Immature natural killer cell (primary cell): ENCODE measurements at places on chromosomes 12 and 14.

GRCh38 chr14:63262446-63262845, 56.3 kb downstream of the GPHB5 start:
- DNase-seq: no peak

DNA sequence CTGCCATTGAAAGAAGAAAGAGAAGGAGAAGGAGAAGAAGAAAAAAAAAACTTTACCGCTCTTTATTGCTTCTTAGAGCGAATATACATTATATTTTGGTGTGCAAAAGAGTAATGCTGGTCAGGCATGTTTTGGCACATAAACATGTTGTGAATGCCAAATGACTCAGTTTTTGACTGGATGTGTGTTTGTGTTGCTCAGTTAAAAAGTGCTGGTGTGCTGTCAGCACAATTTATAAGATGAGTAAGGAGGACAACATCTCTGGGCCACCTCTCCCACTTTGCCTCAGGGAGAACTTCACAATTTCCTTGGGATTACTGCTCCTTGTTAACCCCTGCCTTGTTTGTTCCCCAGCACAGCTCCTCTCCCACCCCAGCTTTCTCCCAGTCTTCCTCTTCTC, 584.8 kb downstream of the ETNK1 start:
- no peak for DNase-seq

DNA sequence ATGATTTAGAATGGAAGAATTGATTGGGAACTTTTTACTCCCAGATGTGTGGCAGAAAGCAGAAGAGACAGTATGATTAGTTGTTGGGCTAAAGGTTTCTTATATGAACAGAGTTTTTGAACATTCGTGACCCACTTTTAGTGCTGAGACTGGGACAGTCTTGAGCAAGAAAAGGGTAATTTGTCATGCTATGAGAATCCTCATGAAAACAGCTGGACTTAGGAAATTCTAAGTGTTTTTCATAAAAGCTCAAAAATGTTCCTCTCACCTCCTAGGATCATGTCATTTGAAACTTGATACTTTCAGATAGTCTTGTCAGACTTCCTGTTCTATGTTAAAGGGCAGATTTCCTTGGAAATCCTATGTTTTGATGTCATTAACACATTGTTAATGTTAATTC, 86.1 kb downstream of the MGAT4C start:
- DNase-seq: no peak

- no peak for DNase-seq
These were observed 353.9 kb downstream of the PCNX1 start for GRCh38 chr14:71261206-71261605.

DNA sequence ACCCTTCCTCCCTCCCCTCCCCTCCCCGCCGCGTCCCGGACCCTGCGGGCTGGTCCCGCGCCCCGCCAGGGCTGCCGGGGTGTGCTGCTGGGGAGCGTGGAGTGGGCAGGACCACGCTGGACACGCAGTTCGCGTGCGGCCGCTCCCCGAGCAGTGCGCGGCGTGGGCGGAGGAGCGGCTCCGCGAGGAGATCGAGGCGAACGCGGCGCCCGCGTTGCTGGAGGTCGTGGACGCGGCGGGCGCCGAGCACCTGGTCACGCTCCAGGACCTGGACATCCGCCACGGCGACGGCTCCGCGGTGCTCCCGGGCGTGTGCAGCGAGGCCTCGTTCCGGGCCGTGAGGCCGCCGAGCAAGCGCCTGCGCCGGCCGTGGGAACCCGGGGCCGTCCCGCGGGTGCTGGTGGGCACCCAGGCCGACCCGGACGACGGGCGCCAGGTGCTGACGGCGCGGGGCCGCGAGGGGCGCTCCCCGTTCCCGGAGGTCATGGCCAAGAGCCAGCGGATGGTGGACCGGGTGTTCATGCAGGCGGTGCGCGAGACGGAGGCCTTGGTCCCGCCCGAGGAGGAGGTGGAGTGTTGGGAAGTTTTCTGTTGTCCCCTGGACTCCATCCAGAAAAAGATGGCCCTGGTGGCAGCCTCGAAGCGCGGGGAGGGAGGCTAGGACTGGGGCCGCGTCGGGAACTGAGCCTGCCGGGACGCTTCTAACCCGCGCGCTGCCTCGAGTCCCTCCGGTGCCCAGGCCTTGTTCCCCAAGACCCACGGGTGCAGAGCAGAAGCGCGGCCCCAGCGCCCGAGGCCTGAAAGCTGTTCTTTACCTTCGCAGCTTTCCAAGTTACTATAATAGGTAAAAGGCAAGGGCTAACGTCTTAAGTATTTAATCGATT, 54.7 kb upstream of the EIF5 start:
- DNase-seq: no peak

DNA sequence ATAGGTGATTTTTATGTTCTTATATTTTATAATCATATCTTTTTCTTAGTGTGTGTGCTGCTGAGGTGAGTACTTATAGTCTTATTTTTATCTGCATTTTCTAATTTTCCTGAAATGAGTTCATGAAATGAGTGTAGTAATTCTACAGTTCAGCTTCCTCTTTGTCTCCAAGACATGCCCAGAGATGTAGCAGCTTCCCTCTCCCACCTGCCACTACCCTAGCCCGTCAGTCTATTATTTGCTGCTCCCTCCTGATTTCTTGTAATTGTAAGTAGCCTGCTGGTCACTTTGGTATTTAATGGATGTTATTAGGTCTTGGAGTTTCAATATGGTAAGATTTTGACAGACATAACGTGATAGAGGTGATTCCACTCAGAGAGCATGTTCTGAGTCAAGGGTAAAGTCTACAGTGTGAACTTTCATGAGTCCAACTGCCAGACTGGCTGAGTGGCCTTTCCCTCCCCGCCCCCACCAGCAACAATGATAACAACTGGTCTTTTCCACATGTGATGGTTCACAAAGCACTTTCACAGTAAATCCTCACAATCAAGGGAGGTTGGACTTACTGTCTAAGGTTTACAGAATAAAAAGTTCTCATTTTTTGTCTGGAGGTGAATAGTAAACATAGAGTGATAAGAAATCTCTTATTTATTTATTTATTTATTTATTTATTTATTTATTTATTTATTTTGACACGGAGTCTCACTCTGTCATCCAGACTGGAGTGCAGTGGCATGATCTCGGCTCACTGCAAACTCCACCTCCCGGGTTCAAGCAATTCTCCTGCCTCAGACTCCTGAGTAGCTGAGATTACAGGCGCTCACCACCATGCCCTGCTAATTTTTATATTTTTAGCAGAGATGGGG, 4.2 kb upstream of the RIPK3 start:
- no peak for DNase-seq

GRCh38 chr12:127582074-127582473, 684.9 kb upstream of the TMEM132C start:
- DNase-seq: no peak

DNA sequence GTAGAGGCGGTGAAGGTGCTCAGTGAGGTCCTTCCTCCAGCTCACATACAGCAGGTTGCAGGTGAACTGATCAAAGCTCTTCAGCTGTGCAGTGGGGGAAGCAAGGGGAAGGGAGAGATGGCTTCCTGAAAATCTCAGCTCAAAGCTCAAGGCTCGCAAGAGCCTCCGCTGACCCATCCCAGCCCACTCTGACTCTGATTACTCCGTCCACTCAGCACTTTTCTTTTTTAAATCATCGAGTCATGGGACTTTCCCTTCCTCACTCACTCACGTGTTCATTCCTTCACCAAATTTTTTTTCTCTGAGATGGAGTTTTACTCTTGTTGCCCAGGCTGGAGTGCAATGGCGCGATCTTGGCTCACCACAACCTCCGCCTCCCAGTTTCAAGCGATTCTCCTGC, 4.7 kb downstream of the ABCD4 start:
- no peak for DNase-seq

- DNase-seq: no peak
These were observed 113.0 kb upstream of the WSCD2 start for GRCh38 chr12:108016022-108016564.

GRCh38 chr14:56026506-56026905, 91.7 kb upstream of the PELI2 start:
- no peak for DNase-seq

DNA sequence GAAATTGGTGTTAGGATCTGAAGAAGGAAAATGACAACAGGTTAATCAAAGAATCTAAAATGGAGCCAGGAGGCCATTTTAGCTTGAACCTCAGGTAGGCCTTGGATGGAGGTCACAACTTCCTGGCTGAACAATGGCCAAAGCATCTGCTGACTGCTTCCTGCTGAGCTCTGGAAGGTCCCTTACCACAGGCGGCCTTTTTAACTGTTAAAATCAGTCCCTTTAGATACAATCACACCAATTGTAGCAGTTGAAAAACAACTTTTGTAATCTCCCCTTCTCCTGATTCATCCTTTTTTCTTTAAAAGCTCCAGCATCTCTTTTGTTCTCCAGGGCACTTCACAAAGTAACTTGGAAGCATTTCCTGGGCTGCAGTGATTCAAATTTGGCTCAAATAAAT, 388.8 kb downstream of the PDZRN4 start:
- no peak for DNase-seq

GRCh38 chr12:96112733-96113132, 77.3 kb upstream of the LTA4H start:
- no peak for DNase-seq

GRCh38 chr14:72483311-72483710, 410.6 kb downstream of the DPF3 start:
- DNase-seq: no peak

- DNase-seq: no peak
These were observed 171.6 kb downstream of the PRKD1 start for GRCh38 chr14:29756019-29756385.

- DNase-seq: no peak
These were observed 175.8 kb downstream of the TTC8 start for GRCh38 chr14:89000007-89000942.

DNA sequence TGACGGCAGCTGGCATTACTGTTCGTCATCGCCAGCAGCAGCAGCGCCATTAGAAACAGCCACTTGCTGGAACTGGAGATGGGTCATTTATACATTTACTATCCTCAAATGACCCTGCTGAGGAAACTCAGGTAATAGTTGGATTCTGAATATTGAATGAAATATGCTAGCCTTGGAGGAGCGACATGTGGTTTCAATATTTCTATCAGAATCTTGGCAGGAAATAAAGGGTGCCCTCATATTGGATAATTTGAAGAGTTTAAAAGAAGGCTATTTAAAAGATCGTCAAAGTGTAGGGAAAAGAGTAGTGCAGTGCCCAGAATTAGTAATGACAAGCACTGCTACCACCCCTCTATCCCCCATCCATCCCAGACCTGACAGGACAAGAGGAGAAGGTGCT, 109.6 kb upstream of the CPM start:
- DNase-seq: no peak

- no peak for DNase-seq
These were observed 3.0 kb upstream of the SERPINA1 start for GRCh38 chr14:94391281-94391975.

DNA sequence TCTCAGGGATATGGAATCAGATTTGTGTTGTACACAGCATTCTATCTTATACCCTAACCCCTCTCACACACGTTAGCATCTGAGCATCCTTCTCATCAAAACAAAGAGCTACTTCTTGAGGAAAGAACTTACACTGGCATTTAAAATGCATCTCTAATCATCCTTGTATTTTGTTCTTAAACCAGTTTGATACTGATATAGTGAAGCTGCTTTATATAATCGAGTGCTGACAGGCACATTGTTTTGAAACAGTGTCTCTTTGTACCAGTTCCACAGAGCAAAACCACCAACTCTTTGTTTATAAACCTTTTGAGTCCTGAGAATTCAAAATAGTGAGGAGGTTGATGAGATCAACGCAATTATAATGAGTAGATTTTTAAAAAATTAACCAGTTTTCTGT, 8.8 kb downstream of the GPR33 start:
- no peak for DNase-seq

- DNase-seq: no peak
These were observed 18.2 kb upstream of the CEBPE start for GRCh38 chr14:23137192-23137812.

GRCh38 chr12:131097202-131098177, 143.8 kb downstream of the ADGRD1 start:
- DNase-seq: no peak

- DNase-seq: no peak
These were observed 82.8 kb downstream of the BORCS5 start for GRCh38 chr12:12439636-12440035.

DNA sequence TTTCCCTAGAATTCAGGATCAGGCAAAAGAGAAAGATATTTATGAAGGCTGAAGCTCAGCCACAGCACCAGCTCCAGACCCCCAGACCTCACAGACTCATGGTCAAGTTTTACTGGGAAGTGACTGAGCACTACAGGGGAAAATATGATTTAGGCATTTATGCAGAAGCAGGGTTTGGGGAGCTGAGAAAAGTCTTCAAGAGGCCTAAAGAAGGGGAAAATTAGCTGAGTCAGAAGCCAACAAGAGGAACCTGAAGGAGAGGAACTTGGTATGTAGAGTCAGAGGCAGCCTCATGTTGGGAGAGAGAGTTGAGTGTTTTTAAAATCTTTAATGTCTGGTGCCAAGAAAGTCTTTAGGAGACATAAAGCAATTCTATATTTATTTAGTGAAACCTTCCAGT, 63.0 kb downstream of the FOS start:
- no peak for DNase-seq

- DNase-seq: no peak
These were observed 133.6 kb downstream of the ZFP36L1 start for GRCh38 chr14:68658943-68659931.

GRCh38 chr12:42742716-42743115, 153.2 kb upstream of the PRICKLE1 start:
- no peak for DNase-seq

DNA sequence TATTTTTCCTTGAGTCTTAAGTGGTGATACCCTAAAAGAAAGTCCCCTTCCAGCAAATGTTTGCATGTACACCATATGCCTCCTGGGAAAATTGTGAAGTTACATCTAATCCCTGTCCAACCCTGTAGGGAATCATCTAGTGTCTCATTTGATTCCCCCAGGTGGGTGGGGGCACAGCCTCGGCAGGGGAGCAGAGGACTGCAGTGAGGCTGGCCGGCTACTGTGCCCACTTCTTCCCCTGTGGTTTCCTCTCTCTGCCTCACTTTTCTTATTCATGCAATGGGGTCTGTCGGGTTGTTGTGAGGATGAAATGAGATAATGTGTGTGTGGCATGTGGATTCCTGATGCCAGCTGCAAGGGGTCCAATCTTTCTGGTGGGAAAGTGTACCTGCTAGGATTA, 6.0 kb downstream of the PAPLN start:
- no peak for DNase-seq

DNA sequence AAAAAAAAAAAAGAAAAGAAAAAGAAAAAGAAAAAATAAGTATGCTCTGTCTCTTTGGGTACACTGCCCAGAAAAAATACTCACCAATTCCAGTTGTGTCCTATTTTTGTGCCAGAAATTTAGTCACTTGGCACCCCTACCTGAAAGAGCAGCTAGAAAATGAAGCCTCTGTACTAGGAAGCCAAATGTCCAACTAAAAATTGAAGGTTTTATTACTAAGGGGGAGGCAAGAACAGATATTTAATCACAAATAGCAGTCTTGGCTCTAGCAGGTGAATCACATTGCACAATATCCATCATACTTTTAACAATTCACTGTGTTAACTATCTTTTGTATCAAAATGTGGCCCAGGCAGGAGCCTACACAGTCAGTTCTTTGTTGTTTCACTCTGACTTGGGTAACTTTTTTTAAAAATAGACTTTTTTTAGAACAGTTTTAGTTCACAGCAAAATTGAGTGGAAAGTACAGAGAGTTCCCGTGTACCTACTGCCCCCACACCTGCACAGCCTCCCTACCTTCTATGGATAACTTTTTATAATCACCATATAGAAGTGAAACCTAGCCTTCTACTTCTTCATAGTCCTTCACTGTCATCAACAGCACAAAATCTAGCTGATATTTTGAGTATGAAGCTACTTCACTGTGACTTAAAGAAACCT, 87.1 kb upstream of the ATF7IP start:
- no peak for DNase-seq

GRCh38 chr12:4011597-4011996, 138.4 kb upstream of the PARP11 start:
- DNase-seq: no peak
